ENCODE measurements at places on chromosomes 1 and 21. TPM values are rescaled to one million over a fixed set of nuclear protein-coding genes. Genes with fewer than 3 reads are reported as not detected.

DNA sequence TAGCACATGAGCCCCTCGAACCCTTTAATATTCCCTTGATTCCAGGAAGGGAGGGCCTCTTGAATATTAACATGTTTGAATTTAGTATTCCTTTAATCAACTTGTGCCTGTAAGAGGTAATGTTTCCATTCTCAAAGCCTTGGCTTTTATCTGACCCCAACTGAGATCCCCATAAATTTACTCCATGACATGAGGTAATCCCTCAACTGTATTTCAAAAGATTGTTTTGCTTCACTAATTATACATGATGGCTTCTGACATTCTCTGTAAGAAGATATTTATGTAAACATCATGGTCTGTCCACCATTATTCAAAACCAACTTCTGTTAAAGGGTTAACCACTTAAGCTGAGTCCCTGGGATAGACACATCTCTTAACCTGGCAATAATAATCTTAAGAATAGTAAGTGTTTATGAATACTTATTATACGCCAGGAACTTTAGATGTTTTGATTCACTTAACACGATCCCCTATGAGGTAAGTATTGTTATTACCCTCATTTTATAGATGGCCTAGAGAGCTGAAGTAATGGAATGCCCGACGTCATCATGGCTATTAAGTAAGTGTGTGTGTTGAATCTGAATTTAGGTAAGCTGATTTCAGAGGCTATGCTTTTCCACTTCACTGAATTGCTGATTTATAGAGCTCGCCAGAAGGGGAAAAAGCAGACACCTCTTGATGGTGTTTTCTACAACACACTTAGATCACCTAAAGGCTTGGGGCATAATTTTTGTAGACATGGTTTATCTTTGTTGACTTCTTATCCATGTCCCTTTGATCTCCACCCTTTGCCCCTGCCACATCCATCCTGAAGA, 11.1 kb downstream of the KRTAP19-1 start:
- no peaks in the 10 kb centered on the region for H3K27me3 ChIP-seq
- no peak overlapping the region for H3K27ac ChIP-seq

GRCh38 chr21:42176859-42177258, 42.1 kb upstream of the ABCG1 start:
- H3K27me3 ChIP-seq: peaks cover 4% of the 10 kb centered on the region
- H3K36me3 ChIP-seq: no peaks in the 10 kb centered on the region

NBPF4 gene
- not detected for polyA plus RNA-seq

DNA sequence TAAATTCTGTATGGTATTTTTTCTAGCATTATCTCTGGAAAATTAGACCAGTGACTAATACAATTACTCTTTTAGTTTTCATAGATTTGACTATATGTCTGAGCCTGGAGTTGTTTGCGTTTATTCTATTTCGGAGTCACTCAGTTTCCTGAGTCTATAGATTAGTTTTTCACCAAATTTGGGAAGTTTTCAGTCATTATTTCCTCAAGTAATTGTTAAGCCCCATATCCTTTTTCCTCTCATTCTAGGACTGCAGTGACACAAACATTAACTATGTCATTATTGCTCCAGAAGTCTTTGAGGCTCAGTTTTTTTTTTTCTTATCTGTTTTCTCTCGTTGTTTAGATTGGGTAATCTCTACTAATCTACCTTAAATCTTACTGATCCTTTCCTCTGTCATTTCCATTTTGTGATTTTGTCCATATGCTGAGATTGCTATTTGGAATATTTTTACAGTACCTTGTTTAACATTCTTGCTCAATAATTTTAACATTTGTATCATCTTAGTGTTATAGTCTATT, 886.2 kb downstream of the LTN1 start:
- no peak overlapping the region for H3K4me3 ChIP-seq
- peaks cover 13% of the 10 kb centered on the region for H3K4me1 ChIP-seq
- no peak for DNase-seq
- H3K27ac ChIP-seq: no peak overlapping the region

TMEM79 gene
- 4.6 TPM for polyA plus RNA-seq

DNA sequence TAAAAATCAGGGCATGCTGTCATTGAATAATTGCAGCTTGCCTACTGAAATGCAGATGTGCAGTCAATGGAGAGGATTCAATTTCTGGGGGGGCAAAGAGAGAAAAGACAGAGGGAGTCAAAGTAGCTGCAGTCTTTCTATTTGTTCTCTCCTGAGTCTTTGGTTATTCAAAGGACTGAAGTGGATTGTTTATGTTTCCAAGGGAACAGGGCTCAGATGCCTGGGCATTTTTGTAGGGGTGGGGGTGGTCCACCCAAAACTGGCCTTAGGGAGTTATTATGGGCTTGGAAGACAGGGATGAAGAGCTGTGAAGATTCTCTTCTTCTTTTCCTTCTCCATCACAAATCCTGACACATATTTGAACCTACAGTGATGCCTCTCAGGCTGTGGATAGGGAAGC, 408.8 kb upstream of the DAB1 start:
- no peaks in the 10 kb centered on the region for H3K27me3 ChIP-seq
- H3K36me3 ChIP-seq: no peaks in the 10 kb centered on the region
- no peak for DNase-seq
- no peak overlapping the region for H3K4me3 ChIP-seq
- H3K27ac ChIP-seq: no peak overlapping the region

GATAD2B gene
- polyA plus RNA-seq: 8.1 TPM

TRPM2 gene
- polyA plus RNA-seq: not detected

MYBPH gene
- 0.86 TPM for polyA plus RNA-seq

DNA sequence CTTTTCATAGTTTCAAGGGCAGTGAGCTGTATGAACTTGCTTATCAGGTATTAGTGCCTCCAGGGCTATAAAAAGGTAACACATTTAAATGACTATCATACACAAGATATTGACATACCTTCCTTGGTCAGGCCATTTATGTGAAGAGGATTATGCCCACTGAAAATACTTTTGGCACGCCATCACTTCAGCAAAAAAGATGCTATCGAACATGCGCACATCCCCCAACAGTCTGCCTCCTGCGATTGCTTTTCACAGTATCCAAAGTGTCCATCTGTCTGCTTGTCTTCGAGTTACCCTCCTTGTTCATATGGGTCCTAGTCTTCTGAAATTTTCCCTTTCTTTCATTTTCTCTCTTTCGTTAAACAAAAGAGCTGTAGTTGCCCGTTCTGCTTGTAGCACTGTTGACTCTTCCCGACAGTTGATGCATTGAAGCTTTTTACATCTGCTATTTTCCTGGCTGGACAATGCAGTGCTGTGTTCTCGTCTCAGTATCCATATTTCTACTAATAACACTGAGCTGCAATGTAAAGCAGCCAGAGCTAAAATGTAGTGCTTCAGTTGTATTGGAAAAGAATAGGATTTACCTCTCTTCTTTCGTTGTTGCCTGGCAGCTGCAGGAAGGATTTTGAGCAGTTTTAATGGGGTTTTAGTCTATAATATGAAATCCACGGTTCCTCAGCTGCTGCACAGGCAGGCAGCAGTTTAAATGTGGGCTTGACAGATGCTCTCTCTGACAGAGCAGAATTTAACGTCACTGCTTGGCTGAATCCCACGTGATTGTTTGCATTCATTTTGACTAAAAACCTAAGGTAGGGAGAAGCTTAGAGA, at the start of gene B3GALT2:
Gene B3GALT2 (minus strand): TSS at position 713 of the 831 bp plus-strand sequence. CDS start 5,051 bp downstream, outside the sequence.
- no peaks in the 10 kb centered on the region for H3K36me3 ChIP-seq
- peak within 1 kb of the TSS; percentile 12 for H3K4me3 ChIP-seq
- H3K27ac ChIP-seq: peak within 1 kb of the TSS; percentile 67
- peaks cover 36% of the 10 kb centered on the region for H3K4me1 ChIP-seq
- H3K27me3 ChIP-seq: no peaks in the 10 kb centered on the region

GRCh38 chr1:164614316-164614715, 55.3 kb downstream of the PBX1 start:
- no peak overlapping the region for H3K27ac ChIP-seq
- no peaks in the 10 kb centered on the region for H3K36me3 ChIP-seq
- H3K4me1 ChIP-seq: peaks cover 53% of the 10 kb centered on the region
- H3K27me3 ChIP-seq: no peaks in the 10 kb centered on the region

DNA sequence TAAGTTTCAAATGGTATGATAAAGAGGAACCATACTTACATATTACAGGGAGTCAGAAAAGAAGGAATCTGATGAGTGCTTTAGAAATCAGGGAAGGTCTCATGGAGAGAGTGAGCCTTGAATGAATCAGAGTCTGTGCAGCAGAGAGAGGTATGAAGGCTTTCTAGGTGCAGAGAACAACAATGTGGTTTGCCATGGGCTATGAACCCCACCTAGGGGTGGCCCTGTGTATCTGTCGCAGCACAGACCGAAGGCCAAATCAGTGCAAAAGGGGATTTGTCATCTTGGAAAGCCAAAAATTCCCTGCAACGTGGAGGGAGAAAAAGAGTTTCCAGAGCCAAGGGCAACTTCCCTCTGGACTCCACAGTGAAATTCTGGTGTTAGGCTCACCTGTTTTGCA, 3.5 kb downstream of the PAPPA2 start:
- no peak overlapping the region for H3K4me3 ChIP-seq
- H3K36me3 ChIP-seq: no peaks in the 10 kb centered on the region
- H3K4me1 ChIP-seq: no peaks in the 10 kb centered on the region
- DNase-seq: peak; percentile 43
- no peaks in the 10 kb centered on the region for H3K27me3 ChIP-seq

DNA sequence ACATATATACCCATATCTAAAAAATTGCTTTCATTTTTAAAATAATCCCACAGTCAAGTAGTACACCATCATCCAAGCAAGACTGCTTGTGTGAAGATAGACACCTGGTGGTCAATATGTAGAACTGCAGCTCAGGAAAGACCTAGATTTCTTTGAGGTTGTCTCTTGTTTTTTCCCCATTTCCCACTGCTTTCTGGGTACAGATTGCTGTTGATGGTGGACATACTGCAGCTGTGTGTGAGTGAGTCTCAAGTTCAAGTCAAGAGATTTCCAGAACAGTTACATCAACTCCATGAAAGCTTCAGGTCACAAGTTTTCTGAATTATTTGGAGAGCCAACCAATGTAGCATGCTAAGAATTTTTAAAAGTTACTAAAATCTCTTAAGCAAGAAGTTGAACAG, 306.4 kb downstream of the DUSP10 start:
- H3K4me1 ChIP-seq: peaks cover 22% of the 10 kb centered on the region
- peak; percentile 56 for DNase-seq
- no peak overlapping the region for H3K27ac ChIP-seq
- H3K4me3 ChIP-seq: no peak overlapping the region

- H3K36me3 ChIP-seq: no peaks in the 10 kb centered on the region
- H3K4me3 ChIP-seq: no peak overlapping the region
- H3K27me3 ChIP-seq: no peaks in the 10 kb centered on the region
- DNase-seq: no peak
- peaks cover 13% of the 10 kb centered on the region for H3K4me1 ChIP-seq
Measured at GRCh38 chr1:76083189-76083588, 8.6 kb downstream of the ST6GALNAC3 start.

GRCh38 chr1:240935920-240936319, 324.0 kb upstream of the GREM2 start:
- H3K4me3 ChIP-seq: no peak overlapping the region
- no peaks in the 10 kb centered on the region for H3K36me3 ChIP-seq
- no peak for DNase-seq
- no peaks in the 10 kb centered on the region for H3K4me1 ChIP-seq

- peak overlapping the region; percentile 4 for H3K27ac ChIP-seq
- no peak overlapping the region for H3K4me3 ChIP-seq
- no peaks in the 10 kb centered on the region for H3K27me3 ChIP-seq
- peaks cover 82% of the 10 kb centered on the region for H3K4me1 ChIP-seq
Measured at GRCh38 chr1:63787875-63788274, 14.1 kb downstream of the ROR1 start.

Measured in cardiac muscle cell (in vitro differentiated cells and primary cell).